ENCODE measurements at places on chromosomes 4 and X. TPM values are rescaled to one million over a fixed set of nuclear protein-coding genes. Genes with fewer than 3 reads are reported as not detected.
A peak's percentile ranks its signal among the peaks of the same experiment; 100 is the strongest.

GRCh38 chrX:13151828-13152517 lies 107.6 kb upstream of the FAM9C start:
- peak; percentile 31 for DNase-seq

Gene F11
- polyA plus RNA-seq: not detected

Gene NRK
- 227 TPM for polyA plus RNA-seq

- DNase-seq: no peak
These were observed 13.0 kb upstream of the BLTP1 start for GRCh38 chr4:122139139-122139538.

DNA sequence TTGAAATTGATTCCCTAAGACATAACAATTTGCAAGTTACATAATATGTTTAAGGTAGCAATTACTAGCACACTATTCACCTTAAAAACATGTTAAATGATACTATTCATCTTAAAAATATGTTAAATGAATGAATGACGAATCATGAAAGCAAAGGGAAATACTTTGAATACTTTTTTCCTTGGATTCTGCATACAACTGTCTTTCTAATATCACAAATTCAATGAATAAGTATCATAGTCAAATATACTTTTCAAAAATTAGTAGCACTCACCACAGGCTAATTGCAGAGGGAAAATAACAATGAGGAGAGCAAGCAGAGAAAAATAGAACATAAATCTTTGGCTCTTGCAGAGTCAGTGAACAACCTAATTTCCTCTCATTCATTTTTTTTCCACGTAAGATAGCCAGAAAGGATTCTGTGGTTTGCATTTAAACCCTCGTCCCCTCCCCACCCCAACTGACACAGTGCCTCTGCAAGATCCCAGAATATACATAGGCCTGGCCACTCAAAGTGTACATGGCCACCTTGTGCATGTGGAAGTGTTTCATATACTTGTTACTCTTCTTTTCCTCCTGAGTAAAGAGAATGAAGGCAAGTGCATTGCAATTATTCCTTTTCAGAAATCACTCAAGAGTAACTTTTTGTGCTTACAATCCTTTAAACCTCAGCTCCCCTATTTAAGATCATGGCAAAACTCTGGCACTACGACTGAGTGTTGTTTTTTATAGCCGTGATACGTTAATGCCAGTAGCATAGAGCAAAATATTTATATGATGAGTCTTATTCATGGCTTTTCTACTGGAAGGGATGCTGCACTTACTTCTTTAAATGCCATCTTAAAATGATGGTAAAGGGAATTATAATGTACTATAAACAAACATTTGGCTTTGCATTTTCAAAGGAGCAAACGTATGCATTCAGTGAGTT lies 236.4 kb downstream of the PDGFC start:
- DNase-seq: peak; percentile 2

DNA sequence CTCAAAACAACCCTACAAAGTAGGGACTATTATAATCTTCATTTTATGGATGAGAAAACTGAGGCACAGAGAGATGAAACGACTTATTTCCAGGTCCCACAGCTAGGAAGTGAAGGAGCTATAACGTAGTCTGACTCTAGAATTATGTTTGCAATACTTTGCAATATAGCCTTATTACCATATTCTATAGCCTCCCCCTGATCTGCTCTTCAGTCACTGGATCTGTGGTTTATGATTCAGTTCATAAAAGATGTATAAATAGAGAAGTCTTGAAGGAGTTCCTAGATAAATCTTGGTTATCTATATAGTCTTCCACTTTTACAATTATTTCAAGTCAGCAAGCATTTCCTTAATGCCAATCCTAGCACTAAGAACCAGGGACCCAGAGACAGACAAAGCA lies 57.5 kb downstream of the OPHN1 start:
- no peak for DNase-seq

Gene GIMD1
- not detected for polyA plus RNA-seq

Gene SOX3
- polyA plus RNA-seq: 0.18 TPM

DNA sequence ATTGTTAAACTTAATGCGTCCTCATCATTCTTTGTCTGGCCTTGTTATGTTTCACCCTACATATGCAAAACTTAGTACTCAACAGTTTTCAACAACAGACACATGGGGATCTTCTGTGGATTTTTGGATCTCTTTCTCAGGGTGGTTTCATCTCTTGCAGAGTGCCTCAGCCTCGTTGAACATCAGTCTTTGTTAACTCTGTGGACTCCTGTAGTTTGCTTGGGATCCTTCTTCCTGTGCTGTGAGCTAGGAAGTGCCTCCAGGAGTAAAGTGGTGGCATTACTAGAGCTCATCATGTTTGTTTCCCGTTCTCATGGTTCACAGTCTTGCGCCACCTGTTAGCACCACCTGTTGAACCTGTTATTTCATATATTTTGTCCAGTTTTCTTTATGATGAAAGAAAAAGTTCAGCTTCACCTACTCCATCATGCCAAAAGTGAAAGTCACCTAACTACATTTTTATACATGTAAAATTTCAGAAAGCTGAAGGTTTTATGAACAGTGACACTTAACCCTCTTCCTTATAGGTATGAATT lies 27.5 kb upstream of the NDUFC1 start:
- no peak for DNase-seq

DNA sequence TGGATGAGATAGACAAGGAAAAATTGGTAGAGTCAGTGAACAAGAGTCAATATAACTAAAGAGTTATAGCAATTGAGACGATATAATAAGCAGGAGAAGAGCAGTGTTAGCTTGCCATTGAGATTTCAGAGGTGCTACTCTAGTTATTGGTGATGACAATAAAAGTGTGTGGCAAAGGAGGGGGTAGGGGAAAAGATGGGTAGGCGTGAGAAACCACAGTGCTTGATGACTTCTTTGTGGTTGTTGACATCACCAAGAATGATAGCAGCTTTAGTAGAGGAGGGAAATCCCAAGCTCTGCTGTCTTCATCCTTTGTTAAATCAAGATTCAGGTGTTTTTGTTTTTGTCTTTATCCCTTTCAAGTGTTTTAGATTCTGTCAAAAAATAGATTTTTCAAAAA lies 179.9 kb upstream of the PPP3CA start:
- no peak for DNase-seq

Gene WNK3
- polyA plus RNA-seq: 2.1 TPM

- DNase-seq: no peak
These were observed 105.5 kb upstream of the DDIT4L start for GRCh38 chr4:100295792-100296191.

- DNase-seq: no peak
These were observed 646.3 kb upstream of the SPANXN1 start for GRCh38 chrX:144601010-144601409.

Gene GPR173
- 8.8 TPM for polyA plus RNA-seq

Gene C4orf54
- 79.5 TPM for polyA plus RNA-seq

DNA sequence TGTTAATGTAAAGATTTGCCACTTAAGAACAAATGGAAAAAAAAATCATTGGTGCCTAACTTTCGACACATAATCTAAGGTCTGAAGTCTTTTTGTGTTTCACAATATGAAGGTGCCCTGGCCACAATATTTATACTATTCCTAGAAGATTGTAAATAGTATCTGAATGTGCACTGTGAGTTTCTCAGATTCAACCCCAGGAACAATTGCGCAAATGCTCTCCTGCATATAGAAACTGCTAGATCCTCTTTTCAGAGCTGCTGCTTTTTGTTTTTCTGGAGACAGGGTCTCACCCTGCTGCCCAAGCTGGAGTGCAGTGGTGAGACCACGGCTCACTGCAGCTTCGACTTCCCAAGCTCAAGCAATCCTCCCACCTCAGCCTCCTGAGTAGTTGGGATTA lies 480.1 kb upstream of the FTHL17 start:
- no peak for DNase-seq

Gene PLRG1
- 71.8 TPM for polyA plus RNA-seq

GRCh38 chr4:90419124-90419711 lies 292.0 kb downstream of the CCSER1 start:
- DNase-seq: peak; percentile 25

GRCh38 chrX:2479420-2479780 lies 21.4 kb downstream of the DHRSX start:
- DNase-seq: no peak

Gene EDA2R
- polyA plus RNA-seq: not detected

All from muscle of arm (tissue), 14 donors.